ENCODE measurements at places on chromosomes 5 and 9. TPM values are rescaled to one million over a fixed set of nuclear protein-coding genes. Genes with fewer than 3 reads are reported as not detected.

The PFN3 gene
- not detected for polyA plus RNA-seq

The PCDHGA4 gene
- polyA plus RNA-seq = 0.38 TPM

The ADGRD2 gene
- not detected for polyA plus RNA-seq

The CCNJL gene
- polyA plus RNA-seq = 0.84 TPM

The OR1Q1 gene
- polyA plus RNA-seq = not detected

The GPR21 gene
- 7.2 TPM for polyA plus RNA-seq

The CARD19 gene
- polyA plus RNA-seq = 56.0 TPM

The TGFBI gene
- 0.90 TPM for polyA plus RNA-seq

The SLC25A2 gene
- polyA plus RNA-seq = not detected

The ATG12 gene
- polyA plus RNA-seq = 135 TPM

The GARIN3 gene
- polyA plus RNA-seq = not detected

The WASHC1 gene
- polyA plus RNA-seq = 14.8 TPM

The DIRAS2 gene
- 26.7 TPM for polyA plus RNA-seq

The MYMK gene
- polyA plus RNA-seq = not detected

The LEAP2 gene
- 1.6 TPM for polyA plus RNA-seq

The CCL27 gene
- polyA plus RNA-seq = 2.9 TPM

The SHOC1 gene
- not detected for polyA plus RNA-seq

The PCDHB4 gene
- polyA plus RNA-seq = 4.2 TPM

The CER1 gene
- polyA plus RNA-seq = not detected

The PRRX2 gene
- polyA plus RNA-seq = not detected

The NRARP gene
- 1.4 TPM for polyA plus RNA-seq
